ENCODE measurements at places on chromosomes 7 and 10. TPM values are rescaled to one million over a fixed set of nuclear protein-coding genes. Genes with fewer than 3 reads are reported as not detected.

PPIF gene
- total RNA-seq, result 120 TPM

DNA sequence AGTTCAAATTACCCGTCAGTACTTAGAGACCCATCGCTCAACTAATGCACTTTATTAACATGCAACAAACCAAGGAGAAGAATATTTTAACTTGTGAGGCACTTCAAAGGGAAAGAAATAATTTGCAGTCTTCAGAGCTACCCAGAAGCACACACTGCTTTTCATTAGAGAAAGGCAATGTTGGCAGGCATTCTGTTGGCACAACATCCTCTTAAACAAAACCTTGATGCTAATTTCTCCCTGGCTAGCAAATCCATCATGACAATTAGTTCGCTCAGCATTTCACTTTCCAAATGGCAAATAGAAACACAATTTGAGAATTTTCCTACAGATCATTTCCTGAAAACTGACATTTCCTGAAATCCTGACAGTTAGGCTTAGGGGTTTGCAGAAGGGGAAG, 155.6 kb upstream of the FAM13C start:
- no peak for DNase-seq

TM9SF3 gene
- 81.3 TPM for total RNA-seq

DNA sequence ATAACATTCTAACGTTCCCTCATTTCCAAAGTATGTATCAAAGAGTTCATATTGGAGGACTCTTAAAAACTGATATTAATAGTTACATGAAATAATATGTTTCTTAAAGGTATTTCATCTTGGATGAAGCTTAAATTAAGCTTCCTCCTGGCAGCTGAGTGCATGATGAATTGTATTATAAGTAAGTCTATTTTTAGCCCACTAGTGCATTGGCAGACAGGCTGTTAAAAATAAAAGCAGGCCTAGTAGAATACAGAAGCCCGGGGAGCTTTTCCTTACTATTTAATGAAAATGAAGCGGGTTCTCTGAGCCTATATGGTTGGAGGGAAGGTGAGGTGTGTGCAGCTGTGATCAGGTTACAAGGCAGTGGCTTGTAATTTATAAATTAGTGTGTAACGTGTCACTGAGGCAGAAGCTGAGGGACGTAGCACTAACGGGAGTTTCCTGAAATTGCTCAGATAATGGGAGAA, 130.7 kb upstream of the KMT2E start:
- DNase-seq, result no peak

UTF1 gene
- 0.28 TPM for total RNA-seq

DNA sequence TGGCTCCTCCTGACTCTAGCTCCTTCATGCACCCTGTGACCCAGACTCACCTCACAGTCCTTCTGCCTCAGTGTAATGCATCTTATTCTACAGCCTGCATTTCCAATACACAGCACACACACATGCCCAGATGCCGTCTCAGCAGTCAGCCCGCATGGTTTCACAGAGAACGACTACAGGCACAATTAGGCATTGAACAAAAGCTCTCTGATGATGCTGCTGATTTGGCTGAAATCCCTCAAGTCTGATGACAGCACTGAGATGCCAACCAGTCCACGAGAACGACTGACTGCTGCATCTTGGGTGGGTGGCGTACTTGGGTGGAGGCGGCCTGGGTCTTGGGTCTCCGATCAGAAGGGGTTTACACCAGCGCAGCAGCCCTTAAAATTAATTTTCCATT, 200.4 kb downstream of the TAX1BP1 start:
- DNase-seq, result no peak

- no peak for DNase-seq
Observed at GRCh38 chr10:2744547-2745200, 322.7 kb upstream of the PFKP start.

DNA sequence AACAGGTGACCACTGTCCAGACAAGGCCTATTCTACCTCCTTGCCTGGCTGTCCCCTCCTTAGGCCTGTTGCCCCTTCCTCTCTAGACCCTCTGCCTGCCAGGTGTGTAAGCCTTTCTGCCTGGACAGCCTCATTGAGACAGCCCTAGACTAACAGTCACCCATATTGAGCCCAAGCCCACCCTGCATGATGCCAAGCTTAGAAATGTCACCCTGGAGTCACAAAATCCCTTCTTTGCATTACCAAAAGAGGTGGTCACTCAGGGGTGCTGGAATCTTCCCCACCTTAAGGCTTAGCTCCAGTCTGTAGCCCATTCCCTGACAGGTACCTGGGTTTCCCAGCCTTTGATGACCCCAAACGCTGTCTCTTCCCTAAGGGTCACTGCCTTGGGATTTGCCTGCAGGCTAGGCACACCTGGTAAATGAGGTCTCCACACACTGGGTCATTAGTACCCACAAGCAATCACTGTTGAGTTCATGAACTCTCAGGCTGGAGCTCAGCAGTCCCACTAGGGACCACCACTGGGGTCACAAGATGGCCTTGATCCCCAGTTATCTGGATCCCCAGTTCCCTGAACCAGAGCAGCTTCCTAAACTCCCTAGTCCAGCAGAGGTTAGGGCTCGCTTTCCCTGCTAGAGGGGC, 54.9 kb upstream of the CAMK2B start:
- DNase-seq, result no peak

DNA sequence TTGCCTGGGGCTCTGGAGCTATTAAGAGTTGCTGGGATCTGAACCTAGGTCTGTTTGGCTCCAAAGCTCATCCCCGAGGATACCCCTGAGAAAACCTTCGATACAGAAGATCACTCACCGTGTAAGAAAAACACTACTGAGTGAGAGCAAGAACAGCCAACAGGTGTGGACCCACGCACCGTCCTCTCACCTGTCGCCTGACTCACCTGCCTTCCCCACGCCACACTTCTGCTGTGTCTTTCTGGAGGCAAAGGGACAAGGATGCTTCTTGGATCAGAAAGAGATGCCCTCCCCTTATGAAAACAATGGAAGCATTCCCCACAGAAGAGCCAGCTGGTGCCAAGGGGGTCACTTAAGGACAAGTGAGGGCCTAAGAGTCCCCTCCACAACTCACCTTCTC, 46.7 kb downstream of the COL13A1 start:
- no peak for DNase-seq

KLLN gene
- 0.55 TPM for total RNA-seq

- peak; percentile 62 for DNase-seq
Observed at GRCh38 chr10:80459047-80459865, 5.1 kb downstream of the TSPAN14 start.

DNA sequence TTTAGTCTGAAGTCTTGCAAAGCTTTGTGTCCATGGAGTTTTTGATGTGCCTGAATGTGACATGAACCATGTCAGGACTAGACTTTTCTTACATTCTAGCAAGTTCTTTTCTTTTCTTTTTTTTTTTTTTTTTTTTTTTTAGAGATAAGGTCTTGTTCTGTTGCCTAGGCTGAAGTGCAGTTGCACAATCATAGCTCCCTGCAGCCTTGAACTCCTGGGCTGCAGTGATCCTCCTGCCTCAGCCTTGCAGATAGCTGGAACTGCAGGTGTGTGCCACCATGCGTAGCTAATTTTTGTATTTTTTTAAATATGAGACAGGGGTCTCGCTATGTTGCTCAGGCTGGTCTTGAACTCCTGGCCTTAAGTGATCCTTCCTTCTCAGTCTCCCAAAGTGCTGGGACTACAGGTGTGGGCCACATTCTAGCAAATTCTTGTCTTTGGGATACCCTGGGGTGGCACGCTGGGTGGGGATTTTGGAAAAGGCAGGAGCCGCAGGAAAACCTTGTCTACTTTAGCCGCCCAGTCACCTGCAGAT, 152.8 kb downstream of the SVIL start:
- DNase-seq, result no peak

- DNase-seq, result no peak
Observed at GRCh38 chr7:122577449-122578003, 121.4 kb downstream of the RNF133 start.

- no peak for DNase-seq
Observed at GRCh38 chr7:27564881-27565482, 97.7 kb downstream of the HIBADH start.

FAM221A gene
- 6.7 TPM for total RNA-seq

- no peak for DNase-seq
Observed at GRCh38 chr10:82378146-82378545, 503.2 kb downstream of the NRG3 start.

DNA sequence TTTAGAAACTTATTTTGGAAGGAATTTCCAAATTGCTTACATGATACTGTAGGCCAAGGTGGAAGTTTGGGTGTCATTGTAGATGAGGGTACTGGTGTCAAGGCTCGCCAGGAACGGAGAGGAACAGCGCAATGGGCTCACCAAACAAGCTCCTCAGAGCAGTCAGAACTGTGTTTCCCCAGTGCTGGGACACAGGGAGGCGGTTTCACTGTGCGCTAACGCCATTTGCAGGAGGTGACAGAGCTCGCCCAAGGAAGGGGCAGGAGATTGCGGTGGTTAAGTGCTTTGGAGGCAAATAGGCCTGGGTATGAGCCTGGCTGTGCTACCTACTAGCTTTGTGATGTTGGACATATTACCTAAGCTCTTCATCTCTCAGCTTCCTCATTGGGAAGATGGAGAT, 57.3 kb downstream of the HHEX start:
- DNase-seq, result no peak

DNA sequence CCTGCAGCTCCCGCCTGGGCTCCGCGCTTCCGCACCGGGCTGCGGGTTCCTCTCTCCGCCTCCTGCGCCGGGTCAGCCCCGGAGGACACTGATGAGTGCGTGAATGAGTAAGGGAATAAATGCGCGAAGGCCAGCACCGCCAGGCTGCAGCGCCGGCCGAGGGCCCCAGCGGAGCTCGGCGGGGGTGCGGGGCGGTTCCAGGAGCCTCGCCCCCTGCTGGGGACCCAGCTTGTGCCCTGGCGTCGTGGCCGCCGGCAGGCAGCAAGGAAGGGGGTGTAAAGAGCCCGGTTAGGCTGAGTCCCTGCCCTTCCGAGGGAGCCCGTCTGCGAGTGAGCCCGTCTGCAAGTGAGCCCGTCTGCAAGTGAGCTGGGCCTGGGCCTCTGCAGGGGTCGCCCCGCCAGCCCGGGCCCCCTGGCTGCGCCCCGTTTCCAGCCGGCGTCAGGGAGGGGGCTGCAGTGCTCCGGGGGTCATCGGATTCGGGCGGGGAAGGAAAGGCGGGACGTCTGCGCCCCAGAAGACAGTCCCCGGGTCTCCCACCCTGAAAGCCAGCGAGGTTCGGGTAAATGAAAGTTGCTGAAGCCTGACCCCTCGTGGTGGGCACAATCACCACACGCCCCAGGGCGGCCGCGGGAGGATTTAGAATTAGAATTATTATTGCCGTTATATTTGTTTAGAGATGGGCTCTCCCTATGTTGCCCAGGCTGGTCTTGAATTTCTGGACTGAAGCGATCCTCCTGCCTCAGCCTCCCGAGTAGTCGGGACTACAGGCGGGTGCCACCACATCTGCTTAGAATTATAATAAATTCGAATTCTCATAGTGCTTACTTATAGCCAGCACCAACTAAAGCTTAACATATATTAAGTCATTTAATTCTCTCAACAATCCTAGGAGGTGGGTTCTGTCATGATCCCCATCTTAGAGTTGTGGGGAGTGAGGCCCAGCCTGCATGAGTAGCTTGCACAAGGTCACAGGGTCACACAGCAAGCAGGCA, 8.6 kb upstream of the CRYGN start:
- peak; percentile 69 for DNase-seq

PIP gene
- total RNA-seq, result not detected

CRYGN gene
- total RNA-seq, result not detected

DNA sequence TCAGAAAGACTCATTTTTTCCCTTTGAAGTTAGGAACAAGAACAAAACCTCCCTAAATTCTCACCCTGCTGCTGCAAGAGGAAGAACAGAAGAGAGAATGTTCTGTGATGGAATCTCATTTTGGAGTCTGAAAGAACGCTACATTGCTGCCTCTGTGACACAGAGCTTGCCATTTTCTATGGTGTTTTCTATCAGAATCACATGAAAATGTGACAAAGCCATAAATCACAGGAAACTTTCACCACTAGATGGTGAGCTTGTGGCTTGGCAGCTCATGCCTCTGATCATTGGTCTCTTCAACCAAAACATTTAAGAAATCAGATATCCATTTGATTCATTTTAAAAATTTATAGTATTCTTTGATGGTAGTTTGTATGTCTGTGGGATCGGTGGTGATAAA, 82.9 kb downstream of the CADPS2 start:
- no peak for DNase-seq

DNA sequence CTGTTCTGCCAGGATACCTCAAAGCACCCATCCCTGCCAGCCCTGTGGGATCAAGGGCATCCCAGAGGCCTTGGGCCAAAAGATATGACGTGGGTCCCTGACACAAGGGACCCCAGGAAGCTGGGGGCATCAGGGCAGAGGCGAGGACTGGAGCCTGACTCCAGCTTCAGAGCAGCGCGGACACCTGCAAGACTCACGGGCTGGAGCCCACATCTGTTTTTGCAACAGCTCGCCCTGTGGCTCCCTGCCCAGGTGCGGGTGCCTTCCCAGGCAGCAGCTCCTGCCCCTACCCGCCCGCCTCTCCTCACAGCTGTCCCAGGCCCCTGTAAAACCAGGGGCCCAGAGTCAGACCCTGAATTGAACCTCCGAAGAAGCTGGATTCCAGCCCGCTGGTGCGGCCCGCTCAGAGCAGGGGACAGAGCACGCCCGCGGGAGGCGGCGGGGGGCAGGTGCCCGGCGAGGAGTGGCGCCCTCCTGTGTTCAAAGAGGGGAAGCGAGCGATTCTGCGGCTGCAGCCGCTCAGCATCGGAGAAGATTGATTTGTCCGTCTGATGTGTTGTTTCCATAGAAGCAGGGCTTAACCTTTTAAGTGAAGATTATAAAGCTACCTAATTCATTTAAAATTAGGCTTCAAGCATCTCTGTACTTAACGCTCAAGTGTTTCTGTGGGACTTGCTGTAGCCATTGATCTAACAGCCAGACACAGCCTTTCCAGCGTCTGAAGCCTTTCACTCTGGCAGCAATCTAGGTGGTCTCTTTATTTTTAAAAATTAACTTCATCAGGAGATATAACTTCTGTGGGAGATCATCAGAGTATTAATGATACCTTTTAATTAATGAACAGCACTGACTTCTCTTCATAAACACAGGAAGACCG, 88.4 kb downstream of the BEND7 start:
- peak; percentile 49 for DNase-seq

DNA sequence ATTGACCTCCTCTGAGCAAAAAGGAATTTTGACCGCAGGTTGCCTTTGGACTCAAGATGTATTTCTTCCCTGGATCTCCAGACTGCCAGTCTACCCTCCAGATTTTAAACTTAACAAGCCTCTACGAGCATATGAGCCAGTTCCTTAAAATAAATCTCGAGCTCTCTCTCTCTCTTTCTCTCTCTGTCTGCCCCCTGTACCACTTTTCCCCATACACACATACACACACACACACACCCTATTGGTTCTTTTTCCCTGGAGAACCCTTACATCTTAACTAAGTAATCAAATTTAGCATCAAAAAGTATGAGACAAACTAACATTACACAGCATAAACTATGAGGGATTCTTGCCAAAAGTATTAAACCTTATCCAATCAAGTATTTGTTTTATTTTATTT, 11.4 kb downstream of the BCAP29 start:
- no peak for DNase-seq
